ENCODE measurements at places on chromosomes 3 and 15.

DNA sequence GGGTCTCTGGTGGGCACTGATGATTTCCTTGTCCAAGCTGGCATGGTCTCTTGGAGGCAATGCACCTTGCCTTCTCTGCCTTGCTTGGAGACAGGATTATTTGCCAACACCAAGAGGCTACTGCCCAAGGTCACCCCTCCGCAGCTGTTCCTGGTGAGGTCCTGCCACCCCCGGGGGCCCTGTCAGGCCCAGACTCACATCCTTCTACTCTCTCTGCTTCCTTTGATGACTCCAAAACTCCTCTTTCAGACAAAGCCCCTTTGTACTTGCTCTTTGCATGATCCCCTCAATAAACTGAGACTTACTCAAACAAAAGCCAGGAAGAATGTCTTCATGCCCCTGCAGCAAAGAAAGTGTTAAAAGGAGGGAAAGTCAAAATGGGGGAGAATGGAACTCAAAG, 137.7 kb downstream of the MEX3B start:
- no peak for DNase-seq

DNA sequence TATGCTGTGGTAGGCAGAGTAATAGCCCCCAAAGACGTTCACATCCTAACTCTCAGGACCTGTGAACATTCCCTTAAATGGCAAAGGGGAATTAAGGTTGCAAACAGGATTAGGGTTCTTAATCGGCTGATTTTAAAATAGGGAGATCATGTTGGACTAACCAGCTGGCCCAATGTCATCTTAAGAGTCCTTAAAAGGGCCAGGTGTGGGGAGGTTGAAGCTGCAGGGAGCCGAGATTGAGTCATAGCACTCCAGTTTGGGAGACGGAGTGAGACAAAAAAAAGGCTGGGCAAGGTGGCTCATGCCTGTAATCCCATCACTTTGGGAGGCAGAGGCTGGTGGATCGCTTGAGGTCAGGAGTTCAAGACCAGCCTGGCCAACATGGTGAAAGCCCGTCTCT, 1.6 kb upstream of the FLNB start:
- no peak for DNase-seq

- no peak for DNase-seq
These were observed 169.8 kb downstream of the CD47 start for GRCh38 chr3:107921038-107921437.

- no peak for DNase-seq
These were observed 80.8 kb upstream of the IL12A start for GRCh38 chr3:159907828-159908227.

DNA sequence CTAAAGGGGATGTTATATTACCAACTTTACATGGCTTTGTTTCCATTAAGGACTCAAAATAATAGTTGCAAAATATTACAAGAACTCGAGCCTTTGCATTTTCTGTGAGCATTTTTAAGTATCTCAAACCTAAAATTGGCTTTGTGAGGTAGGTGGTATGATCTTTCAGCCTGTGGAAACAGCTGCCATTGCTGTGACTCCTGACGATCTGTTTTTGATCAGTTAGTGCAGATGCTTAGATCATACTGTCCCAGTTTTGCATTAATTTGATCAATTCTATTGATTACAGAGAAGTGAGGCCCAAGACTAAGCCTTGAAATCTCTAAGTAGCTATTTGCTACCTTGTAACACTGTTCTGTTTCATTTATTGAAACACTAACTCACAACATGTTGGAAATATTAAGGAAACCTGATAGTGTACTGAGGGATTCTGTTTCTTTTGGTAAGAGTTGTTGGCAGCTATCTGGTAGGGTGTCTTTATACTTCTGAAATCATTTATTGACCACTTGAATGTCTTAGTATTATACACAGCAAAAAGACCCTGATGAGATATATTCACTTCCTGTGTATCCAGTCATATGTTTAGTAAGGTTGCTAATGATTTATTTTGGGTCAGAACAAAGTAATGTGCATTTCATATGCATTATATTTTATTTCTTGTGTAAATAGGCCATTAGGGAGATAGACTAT, 14.8 kb downstream of the SKIL start:
- DNase-seq, result no peak

GRCh38 chr3:193335031-193335430, 43.5 kb downstream of the ATP13A5 start:
- no peak for DNase-seq

- DNase-seq, result no peak
These were observed 7.4 kb upstream of the IQSEC1 start for GRCh38 chr3:13080591-13080990.

GRCh38 chr15:61336026-61336638, 107.0 kb upstream of the RORA start:
- DNase-seq, result no peak

DNA sequence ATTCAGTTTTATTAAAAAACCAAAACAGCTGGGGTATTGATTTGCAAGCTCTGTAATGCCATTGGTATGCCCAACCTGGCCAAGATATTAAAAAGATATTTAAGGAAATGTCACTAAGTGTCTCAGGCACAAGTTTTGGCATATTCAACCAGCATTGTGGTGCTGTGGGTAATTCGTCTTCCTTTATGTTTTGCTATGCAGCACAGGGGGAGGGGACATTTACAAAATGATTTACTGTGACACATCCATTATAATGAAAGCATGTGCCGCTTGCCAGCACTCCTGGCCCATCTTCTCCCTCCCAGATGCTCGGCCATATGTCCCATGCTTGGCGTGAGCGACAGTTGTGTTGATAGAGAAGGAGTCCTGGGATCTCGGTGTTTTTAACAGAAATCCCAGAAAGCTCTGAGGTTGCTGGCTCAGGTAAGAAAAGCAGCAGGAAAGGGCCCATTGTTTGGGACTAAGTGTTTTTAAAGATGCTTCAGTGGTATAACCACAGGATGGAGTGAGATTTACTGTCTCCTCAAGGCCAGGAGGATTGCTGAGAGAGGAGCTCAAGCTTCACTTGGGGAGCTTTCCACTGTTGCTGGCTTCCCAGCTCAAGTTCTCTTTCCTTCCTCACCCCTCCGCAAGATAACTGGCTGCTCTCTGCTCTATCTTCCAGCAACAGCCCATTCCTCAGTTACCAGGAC, 158.2 kb upstream of the TSC22D2 start:
- DNase-seq, result peak; percentile 54

GRCh38 chr3:51686512-51687215, 15.6 kb downstream of the TEX264 start:
- no peak for DNase-seq

DNA sequence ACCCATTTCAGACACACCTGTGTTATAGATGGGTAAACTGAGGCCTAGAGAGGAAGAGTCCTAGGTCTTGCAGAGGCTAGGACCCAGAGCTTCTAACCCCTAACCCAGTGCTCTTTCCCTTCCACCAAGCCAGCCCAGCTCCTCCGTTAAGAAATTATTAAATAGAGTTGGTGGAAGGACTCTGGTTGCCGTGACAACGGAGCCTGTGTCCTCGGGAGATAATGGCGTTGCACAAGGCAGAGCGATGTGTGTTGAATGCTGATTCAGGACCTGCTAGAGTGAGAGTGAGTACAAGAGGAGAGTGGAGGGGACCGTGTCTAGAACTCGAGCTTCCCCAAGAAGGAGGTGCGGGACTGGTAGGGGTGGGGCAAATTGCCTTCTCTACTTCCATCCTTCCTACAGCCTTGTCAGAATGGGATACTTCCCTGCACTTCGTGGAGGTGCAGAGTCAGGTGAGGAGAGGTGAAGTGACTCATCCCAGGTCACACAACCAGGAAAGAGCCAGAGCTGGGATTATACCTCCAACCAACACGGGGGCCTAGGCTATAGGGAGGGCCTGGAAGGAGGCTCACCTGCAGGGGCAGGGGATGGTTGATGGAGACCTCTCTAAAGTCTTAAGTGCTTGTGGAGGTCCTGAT, 8.6 kb downstream of the SLC6A1 start:
- no peak for DNase-seq
